NCI-H2029 treated with DMSO at 0.1 percent for 48 hours (cell line): ENCODE measurements at places on chromosomes 11 and 22.

GRCh38 chr22:17917490-17917983, 106.8 kb downstream of the MICAL3 start:
- no peak for DNase-seq

- DNase-seq, result no peak
These were observed 361.2 kb downstream of the TMEM135 start for GRCh38 chr11:87398931-87399330.

DNA sequence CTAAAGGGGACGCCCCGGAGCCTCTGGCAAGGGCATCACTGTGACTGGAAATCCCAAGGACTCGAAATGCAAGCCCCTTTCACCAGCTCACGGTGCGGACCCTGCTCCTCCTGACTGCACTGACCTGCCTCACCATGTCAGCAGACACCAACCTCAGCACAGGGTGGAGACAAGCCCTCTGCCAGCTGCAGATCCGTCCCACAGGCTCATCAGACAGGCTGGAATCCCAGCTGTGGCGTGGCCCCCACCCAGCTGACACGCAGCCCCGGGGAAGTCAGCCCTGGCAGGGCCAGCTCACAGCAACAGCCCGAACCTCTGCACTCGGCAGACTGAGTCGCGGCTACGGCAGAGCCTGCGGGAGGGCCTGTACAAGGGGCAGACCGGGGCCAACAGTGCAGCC, 36.8 kb downstream of the BRD1 start:
- DNase-seq, result no peak

GRCh38 chr22:33337524-33337923, 279.3 kb upstream of the SYN3 start:
- DNase-seq, result no peak

GRCh38 chr11:10149553-10149952, 144.5 kb downstream of the SBF2 start:
- no peak for DNase-seq

DNA sequence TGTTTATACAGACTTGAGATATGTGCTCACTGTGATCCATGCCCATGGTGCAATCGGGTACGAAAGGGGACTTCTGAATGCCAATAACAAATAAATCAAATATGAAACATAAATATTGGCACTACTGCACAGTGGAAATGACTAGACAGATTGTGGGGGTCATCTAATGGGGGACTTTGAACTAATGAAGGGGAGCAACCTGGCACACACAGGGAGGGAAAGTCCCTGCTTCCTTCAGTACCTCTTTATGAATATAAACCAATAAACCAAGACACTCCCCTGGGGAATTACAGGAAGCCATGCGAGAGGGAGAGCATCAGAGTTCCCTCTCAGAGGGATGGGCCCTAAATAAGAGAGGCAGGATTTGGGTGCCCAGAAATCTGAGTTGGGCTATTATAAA, 21.1 kb downstream of the MIF start:
- no peak for DNase-seq

GRCh38 chr11:117366875-117367274, 39.2 kb downstream of the CEP164 start:
- no peak for DNase-seq

DNA sequence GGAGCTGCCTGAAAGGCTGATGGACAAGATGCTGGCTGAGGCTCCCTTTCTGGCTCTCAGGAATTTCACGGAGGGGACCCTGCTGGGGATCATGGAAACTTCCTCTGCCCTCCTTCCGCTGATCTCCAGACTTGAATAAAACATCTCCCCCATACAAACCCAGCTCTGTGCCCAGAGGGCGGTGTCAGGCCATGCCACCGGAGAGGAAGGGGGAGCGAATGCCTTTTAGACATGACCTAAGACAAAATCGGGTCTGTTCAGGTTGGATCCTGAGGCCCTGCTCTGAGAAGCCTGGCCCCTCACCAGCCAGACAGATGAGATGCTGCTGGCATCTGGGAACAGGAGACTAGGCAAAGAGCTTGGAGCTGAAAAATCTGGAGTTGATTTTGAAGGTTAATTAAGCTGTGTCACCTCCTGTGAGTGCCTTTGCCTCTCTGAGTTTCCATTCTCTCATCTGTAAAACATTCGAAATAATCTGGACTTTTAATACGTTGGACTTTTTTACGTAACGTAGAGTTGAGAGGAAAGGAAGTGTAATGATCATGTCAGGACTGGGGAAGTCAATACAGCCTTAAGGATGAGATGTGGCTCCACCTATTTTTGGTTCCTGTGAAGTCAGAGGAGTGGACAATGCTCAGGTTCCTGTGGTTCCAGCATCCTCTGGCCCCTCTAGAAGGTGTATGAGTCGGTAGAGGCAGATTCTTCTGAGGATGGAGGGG, 163.6 kb downstream of the ST3GAL4 start:
- DNase-seq, result no peak

- no peak for DNase-seq
These were observed 26.2 kb downstream of the UBASH3B start for GRCh38 chr11:122681735-122682134.

DNA sequence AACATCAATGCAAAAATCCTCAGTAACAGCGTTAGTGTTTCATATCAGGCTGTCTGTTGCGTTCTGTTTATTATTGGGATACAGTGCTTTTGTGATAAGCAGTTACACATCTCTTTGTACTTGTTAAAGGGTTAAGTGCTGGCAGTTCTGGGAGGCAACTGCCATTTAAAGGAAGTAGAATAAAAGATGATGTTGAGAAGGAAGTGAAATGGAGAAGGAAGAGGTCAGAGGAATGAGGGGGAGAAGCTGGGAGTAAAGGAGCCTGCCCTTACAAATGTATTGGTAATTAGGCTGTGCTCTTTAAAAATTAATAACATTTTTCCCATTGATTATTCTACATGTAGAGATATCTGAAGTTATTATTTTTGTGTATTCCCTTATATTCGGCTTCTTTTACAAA, 674.7 kb downstream of the NTM start:
- DNase-seq, result no peak

GRCh38 chr22:31229402-31230079, 17.4 kb downstream of the LIMK2 start:
- peak; percentile 48 for DNase-seq

- no peak for DNase-seq
These were observed 60.5 kb downstream of the COMMD9 start for GRCh38 chr11:36228689-36229088.

GRCh38 chr11:129259931-129260348, 67.8 kb upstream of the ARHGAP32 start:
- DNase-seq, result no peak

DNA sequence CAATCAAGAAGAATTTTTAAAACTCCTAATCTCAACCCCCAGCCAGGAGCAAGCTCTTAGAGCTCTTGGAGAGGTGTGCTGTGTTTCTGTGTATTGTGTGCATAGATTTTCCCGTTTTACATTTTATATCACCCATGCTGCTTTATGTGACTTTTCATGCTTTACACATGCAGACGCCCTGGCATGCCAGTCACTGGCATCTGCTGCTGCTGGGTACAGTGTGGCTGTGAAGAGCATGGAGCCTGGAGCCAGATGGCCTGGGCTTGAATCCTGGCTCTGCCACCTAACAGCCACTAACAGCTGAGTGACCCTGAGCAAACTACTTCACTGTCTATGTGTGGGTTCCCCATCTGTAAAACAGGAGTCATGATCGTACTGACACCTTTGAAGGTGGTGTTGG, 23.1 kb downstream of the POLR3H start:
- DNase-seq, result no peak
